Neural progenitor cell (in vitro differentiated cells): ENCODE measurements at places on chromosomes 5 and 9.

GRCh38 chr5:43773478-43773844, 170.5 kb downstream of the NNT start:
- no peak for DNase-seq

DNA sequence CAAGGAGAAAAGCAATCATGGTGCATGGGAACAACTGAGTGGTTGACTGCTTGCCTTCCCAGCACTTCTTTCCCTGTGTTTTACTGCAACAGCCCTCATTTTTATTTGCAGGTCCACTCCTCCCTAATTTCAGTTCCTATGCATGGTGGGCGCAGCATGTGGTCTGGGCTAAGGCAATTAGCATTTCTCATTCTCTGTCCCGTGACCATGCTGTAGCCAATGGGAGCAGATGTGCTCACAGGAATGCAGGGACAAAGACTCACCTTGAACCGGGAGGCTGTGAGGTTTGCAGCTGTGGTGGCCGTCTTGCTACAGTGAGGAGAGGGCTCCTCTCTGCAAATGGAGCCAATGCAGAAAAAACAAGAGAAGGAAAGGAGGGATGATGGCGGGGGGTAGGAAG, 315.5 kb downstream of the SLIT3 start:
- DNase-seq = no peak

DNA sequence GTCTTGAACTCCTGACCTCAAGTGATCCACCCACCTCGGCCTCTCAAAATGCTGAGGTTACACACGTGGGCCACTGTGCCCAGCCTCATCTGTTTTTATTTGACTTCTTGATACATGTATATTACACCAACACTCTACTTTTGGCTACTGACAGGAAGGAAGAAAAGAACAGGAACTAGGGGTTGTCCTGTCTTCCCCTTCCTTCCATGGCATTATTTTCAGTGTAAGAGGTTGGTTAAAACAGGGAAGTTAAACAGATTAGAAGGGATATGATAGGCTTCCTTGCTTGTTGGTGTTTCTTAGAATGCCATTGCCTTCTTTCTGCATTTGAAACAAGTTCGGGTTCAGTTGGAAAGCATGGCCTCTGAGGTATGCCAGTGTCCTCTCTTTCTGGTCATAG, 312.8 kb downstream of the NDUFS4 start:
- DNase-seq = no peak

GRCh38 chr9:127122176-127123063, at the start of gene ANGPTL2:
ANGPTL2 (minus strand) TSS chr9:127122635; CDS start chr9:127108731, 13,904 bp downstream.
- DNase-seq = peak; percentile 97

DNA sequence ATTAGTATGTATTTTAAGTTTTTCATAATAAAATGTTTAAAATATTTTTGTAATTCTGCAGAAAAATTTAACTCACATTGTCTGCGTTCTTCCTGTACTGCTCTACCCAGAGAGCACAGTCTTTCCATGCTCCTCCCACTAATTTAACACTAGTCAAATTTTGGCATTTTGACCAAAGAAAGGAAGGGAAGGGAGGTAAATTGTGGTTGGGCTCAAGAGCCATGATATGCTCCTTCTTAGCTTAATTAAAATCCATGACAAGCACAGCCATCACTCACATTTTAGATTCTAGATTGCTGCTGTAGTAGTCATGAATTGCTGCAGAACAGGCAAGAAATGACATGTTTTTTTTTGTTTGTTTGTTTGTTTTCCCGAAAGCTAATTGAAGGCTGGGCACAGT, 98.4 kb downstream of the NLN start:
- DNase-seq = no peak

GRCh38 chr9:120711841-120712538, 2.3 kb downstream of the MEGF9 start:
- no peak for DNase-seq

DNA sequence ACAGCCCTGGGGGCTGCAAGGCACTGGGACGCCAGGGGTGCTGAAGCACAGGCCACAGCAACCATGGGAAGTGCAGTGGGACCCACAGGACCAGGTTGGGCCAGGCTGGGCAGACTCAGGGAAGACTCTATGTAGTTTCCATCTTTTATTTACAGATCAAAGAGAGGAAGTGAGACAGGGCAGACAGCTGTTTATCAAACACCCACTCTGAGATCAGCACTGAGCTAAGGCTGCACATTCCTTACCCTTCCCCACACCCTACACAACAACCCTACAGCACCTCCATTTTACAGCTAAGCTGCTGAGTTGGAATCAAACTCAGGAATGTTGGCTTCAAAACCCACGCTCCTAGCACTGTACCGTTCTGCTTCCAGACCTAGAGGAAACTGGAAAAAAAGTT, 19.8 kb downstream of the BARHL1 start:
- no peak for DNase-seq

GRCh38 chr5:173745557-173745956, 129.1 kb upstream of the BOD1 start:
- no peak for DNase-seq
